ENCODE measurements at places on chromosomes 4 and X.

DNA sequence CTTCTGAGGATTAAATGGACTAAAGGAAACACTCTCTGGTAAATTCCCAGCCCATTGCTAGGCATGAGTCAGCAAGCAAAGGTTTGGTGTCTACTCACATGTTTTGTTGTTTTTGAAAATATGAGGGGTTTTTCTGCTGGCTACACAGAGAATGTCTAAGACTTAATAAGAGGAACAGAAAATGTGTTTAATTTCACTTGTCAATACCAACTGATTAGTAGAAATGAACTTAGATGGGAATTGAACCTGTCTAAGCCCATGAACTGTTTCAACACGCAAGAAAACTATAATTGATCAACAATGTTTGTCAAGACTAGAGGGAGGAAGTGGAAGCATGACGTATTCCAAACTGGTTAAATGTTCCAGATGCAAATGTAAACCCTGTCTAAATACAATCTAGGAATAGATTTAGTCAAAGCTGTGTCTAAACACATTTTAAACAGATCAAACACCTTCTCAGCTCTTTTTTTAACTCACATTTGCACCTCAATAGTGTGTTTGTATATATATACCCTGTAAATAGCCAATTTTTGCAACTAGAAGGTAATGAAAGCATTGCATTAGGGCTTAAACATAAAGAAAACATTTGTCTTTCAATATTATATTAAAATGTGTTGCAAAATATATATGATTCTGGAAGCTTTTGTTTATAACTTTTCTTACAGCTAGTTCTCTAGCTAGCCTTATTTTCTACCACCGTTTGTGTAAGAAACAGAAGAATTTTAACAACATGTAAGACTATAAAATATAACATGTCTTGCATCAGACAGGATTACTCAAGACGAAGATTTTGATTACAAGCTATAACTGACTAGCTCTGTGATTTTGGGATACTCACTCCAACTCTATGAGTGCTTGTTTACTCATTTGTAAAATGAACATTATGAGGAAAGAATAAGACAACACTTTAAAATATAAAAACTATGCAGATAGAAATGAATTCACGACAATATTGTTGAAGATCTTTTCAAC lies 607.8 kb downstream of the FSTL5 start:
- DNase-seq = no peak

- DNase-seq = no peak
Observed at GRCh38 chr4:43369036-43369594, 476.6 kb downstream of the GRXCR1 start.

GRCh38 chrX:37472836-37473235 lies 98.6 kb upstream of the LANCL3 start:
- DNase-seq = no peak

DNA sequence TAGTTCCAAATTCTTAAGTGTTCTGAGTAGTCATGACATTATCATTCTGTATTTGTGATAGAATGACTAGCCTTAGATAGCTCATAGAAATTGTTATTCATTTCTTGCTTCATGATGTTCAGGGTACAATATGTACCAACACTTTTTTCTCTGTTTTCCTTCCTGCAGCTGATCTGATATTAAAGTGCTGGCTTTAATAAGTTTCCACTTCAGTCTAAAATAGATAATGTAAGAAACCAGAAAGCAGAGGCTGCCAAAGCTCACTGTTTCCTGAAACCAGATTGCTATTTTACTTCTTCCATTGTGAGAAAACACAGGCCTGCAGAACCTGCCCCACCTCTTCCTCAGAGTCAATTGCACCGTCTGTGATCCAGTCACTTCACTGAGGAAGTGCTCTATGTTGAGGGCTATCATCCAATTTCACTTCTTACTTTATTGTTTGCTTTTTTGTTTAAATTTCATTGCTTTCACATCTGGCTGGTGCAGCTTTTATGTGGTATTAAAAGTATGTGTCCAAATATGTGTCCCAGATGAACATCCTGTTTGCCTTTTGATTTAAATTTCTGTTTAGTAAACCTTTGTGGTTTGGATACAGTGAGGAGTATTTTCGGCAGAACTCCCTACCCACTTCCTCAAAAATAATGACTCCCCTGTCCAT lies 652.1 kb downstream of the ANKRD50 start:
- peak; percentile 29 for DNase-seq

DNA sequence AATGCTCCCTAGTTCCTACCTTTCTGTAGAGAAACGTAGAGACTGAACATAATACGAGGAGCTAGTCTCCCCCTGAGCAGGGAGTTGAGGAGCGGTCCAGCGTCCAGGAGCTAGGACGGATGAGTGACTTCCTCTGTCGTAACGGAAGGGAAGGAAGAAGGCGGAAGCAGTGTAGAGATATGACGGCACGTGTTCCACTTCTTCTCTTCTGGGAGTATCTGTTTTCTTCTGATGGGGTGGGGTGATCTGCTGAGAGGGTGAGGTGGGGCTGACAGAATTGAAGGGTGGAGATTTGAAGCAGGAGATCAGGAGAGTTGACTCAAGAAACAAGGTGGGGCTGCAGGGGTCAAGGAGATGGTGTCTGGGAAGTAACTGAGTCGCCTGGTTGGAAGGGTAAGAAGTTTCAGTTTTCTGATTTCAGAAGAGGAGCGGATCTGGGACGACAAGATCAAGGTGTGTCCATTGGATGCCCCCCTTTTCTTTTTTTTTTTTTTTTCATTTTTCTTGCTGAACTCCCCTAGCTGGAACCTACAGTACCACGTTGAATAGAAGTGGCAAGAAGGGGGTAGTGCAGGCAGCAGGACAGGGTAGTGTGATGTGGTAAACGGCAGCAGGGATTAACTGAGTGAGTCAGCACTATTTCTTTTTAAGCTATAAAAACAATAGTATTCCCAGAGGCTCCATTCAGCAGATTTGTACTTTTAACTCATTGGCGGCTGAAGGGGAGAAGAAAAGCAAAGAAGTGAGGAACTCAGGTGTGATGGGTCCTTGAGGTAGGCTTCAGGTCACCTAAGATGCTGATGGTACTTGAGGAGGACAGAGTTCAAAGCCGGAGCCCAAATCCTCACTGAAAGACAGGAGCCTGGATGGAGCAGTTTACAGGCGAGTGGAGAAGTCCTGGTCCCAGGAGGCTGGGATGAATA lies 50.8 kb upstream of the SETD7 start:
- DNase-seq = no peak

- no peak for DNase-seq
Observed at GRCh38 chrX:18973527-18974192, 10.3 kb downstream of the PHKA2 start.

GRCh38 chr4:38667085-38667893 lies 3.3 kb downstream of the KLF3 start:
- peak; percentile 16 for DNase-seq

GRCh38 chr4:104424989-104425388 lies 69.7 kb downstream of the CXXC4 start:
- no peak for DNase-seq

DNA sequence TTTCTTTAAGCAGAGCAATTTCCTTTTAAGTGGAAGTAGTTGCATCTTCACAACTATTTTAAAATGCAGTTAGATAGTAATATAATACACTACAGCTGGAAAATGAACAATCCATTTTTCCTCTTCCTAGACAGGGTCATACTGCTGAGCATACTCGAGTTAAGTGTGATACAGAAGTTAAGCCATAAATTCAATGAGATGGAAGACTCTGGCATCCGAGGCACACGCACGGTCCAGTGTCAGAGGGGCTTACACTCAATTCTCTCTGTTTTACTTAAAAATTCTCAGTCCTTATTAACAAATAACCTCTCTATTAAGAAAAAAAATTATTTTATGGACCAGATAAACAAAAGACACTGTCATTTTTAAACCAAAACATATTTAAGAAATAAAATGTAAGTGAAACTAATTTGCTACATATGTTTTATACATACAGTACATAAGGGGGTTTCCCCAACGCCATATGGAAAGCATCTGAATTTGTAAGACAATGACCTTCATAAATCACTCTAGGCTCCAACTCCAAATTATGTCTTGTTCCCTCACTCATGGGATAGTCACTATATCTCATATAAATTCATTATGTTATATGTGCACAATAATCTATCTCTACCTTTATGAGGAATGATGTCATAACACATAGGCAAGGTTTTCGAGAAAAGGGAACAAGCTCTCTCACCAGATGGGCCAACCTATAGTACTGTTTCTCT lies 315.3 kb downstream of the PAPSS1 start:
- no peak for DNase-seq

- DNase-seq = peak; percentile 78
Observed at GRCh38 chr4:42150653-42151567, 1.5 kb downstream of the BEND4 start.

DNA sequence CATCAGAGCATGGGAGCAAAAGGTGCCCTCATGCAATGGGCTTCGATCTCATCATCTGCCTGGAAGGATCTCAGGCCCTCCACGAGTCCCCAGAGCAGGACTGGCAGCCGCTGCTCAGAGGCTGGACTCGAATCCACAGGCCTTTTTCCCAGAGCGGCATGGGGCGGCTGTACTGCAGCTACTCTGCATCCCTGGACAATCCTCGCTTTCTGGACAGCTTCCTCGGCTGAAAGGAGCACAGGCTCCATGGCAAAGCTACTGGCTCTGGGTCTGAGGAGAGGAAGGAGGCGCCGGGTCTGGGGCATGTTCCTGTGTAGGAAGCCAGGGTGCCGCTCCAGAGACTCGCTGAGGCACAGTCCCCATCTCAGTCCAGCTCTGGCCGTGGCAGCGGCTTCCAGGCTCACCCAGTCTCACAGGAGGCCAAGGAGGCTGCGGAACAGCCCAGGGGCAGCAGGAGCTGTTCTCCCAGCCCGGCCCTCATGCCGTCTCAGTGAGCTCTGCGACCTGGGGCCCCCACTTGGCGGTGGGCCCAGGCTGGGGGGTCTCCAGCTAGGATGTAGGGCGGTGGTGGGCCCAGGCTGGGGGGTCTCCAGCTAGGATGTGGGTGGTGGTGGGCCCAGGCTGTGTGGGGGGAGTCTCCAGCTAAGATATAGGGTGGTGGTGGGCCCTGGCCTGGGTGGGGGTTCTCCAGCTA lies 2.7 kb upstream of the SPON2 start:
- DNase-seq = no peak

GRCh38 chrX:143633461-143634308 lies 2.2 kb downstream of the SLITRK4 start:
- no peak for DNase-seq

DNA sequence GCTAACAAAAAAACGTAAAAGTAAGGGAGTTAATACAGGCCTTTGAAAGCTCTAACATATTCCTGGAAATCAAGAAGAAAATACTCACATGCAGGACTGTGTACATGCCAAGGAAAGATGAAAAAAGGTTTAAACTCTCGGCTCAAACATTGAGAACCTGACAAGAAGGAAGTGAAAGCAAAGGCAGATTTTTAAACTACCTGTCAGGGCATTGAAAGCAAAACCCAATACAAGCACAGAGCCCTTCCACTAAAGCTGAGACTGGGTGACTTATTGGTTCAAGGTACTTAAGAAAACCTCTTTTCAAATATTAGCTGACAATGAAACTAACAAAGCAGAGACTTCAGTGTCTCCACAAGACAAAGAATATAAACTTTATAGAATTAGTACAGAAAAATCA lies 313.0 kb upstream of the GRID2 start:
- DNase-seq = no peak

DNA sequence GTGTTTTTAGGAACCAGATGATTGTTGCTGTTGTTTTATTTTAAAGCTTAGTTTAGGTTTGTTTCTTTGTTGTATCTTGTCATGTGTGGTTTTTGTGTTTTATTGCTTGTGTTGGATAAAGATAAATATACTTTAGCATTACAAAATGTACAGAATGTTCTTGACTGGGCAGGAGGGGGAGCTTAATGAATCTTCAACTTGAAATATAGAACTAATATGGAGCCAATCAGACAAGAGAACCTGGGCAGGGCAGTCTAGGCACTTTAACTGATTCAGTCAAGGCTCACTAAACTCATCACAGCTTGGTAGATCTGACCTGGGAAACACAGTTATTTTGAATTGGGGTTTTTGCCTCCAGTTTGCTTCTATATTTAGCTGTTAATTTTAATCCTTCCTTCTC lies 304.2 kb downstream of the ARHGAP24 start:
- peak; percentile 54 for DNase-seq

- no peak for DNase-seq
Observed at GRCh38 chr4:74545448-74545847, 100.5 kb downstream of the AREG start.

DNA sequence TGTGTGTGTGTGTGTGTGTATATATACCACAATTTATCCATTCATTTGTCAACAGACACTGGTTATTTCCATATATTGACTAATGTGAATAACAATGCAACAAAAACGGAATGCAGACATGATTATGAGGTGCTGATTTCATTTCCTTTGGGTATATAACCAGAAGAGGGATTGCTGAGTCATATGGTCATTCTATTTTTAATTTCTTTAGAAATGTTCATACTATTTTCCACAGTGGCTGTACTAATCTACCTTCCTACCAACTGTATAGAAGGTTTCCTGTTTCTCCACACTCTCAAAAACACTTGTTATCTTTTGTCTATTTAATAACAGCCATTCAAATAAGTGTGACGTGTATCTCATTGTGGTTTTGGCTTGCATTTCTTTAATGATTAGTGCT lies 269.9 kb downstream of the OPHN1 start:
- no peak for DNase-seq

- no peak for DNase-seq
Observed at GRCh38 chr4:159432436-159432835, 329.6 kb downstream of the RAPGEF2 start.

- DNase-seq = no peak
Observed at GRCh38 chrX:46715997-46716396, 42.9 kb downstream of the SLC9A7 start.

GRCh38 chrX:85223359-85223758 lies 20.2 kb downstream of the SATL1 start:
- no peak for DNase-seq

DNA sequence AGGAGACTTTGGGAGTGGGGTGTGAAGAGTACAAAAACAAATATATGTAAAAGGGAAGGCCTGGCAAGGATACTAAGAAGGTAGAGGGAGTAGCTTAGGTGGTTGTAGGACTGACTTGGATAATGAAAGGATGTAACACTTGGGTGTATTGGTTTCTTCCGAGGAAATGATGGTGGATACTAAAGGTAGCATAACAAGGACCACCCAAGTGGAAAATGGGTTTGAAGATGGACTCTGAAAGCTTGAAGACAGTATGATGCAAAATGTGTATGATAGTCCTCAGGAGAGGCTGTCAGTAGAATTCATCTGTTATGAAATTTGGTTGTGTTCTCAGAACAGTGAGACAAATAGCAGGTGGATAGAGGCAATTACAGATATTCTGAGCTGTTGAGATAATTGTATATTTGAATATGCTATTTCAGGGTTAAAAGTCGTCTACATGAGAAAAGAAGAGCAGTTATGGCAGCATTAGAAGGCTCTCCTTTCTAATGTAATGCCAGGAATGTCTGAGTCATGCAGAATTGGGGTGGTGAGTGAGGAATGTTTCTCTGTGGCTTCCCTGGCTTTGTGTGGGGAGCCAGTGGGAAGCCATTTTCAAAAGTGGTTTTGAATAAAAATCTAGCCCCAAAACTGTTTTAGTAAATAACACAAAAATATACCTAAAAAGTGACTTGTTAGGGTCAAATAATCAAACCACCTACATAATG lies 75.6 kb downstream of the FHIP1A start:
- no peak for DNase-seq

DNA sequence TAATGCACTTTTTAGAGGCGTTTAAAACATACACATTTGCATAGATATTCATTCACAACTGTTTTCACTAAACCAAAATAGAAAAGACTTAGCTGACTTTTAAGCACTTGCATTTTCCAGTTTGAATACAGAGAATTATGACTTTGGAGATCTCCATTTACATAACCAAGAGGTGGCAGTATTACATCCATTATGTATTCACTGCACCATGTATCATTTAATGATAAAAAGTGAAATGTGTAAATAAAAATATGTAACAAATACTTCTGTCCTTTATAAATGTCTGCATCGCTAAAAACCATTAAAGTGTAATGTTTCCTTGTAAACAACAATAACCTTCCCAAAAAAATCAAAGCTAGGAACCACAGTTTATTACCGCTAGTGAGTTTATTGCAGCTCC lies 413.2 kb downstream of the FGF13 start:
- no peak for DNase-seq
